ENCODE measurements at places on chromosomes 12 and 14.
A peak's percentile ranks its signal among the peaks of the same experiment; 100 is the strongest.

DNA sequence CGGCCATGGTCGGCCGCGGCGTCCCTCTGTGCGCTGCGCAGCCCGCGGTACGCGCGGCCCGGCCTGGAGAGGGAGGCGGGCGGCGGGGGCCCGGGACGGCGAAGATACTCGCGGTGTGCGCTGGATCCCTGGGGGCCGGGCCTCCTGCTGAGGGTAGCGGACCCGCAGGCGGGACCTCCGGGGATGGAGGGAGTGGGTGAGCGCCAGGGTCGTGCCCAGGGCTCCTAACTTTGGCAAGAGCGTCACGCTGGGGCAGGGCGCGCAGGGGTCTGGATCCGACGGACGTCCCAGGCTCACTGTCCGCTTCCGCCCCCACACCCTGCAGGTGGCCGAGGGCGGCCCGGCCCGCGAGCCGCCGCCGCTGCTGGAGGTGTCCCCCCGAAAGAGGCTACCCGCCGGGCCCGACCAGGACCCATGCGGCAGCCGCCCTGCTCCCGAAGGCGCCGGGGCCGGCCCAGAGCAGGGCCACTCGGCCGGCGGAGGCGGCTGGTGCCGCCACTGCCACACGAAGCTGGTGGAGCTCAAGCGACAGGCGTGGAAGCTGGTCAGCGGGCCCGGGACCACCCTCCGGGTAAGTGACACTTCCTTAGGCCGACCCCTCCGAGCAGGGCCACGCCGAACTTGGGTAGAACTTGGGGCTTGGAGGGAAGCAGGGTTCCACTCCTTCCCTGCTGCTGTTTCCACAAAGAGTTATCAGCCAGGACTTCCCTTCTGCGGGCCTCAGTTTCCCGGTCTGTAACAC, 502 bp downstream of the KIF26A start:
- DNase-seq = no peak

- DNase-seq = peak; percentile 18
Measured at GRCh38 chr14:54737132-54737711, 165.4 kb downstream of the GCH1 start.

GRCh38 chr12:52522346-52523011, 2.3 kb upstream of the KRT5 start:
- peak; percentile 98 for DNase-seq

DNA sequence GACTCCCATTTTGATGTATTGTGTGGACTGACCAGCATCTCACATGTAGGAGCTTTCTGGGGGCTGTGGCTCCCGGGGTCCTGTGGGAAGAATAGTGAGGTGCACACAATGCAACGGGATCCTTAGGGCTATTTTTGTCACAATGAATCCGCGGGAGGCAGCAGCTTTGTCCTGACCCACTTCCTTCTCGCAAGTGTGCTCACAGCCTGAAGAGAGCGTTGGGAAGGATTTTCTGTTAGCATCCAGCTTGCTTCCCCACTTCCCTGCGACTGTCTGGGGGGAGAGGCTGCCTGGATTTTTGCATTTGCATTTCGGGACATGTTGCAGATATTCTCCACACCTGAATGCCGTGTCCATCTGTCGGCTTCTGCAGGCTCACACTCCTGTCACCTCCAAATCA, 31.9 kb downstream of the FZD10 start:
- DNase-seq = no peak

- DNase-seq = peak; percentile 14
Measured at GRCh38 chr14:49464885-49465284, 121.3 kb downstream of the RPS29 start.

GRCh38 chr12:65603438-65604351, 220.6 kb upstream of the HMGA2 start:
- peak; percentile 91 for DNase-seq

- no peak for DNase-seq
Measured at GRCh38 chr14:61174441-61174891, 106.7 kb downstream of the TMEM30B start.

DNA sequence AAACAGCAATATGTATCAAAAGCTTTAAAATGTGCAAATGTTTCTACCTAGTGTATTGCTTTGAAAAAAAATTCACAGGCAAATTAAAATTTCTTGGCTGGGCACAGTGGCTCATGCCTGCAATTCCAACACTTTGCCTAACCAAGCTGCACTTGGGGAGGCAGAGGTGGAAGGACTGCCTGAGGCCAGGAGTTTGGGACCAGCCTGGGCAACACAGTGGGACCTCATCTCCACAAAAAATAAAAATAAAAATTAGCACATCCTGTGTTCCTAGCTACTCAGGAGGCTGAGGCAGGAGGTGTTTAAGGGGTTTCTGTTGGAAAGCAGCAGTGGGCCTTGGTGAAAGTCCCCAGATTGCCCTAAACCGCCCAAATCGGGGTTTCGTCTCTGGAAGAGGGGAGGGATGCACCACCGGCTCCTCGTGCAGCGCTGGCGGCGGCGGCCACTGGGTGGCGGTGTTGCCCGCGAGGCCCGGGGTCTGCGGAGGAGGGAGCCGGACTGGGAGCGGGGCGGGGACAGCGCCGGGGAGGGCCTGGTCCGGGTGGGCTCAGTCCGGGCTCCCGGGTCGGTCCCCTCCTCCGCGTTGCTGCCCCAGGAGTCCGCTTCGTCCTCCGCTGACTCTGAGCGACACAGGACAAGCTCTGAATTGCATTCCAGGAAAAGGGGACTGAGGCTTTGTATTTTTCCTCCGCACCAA, 265.6 kb downstream of the AACS start:
- peak; percentile 51 for DNase-seq

DNA sequence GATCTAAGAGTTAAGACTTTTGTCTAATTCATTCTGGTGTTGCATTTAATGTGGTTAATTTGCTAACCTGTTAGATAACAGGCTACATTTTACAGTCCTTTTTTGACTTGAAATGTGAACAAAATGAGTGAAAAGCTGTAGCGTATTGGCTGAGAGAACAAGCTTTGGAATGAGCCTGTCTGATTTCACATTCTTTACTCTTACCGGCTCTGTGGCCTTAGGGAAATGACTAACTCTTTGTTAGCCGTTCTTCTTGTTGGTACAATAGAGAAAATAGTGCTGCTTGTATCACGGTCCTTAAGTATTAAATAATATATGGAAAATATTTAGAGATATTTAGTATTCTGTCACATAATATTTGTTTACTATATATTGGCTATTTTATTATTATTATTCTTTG, 1.9 kb downstream of the MNAT1 start:
- DNase-seq = peak; percentile 62

DNA sequence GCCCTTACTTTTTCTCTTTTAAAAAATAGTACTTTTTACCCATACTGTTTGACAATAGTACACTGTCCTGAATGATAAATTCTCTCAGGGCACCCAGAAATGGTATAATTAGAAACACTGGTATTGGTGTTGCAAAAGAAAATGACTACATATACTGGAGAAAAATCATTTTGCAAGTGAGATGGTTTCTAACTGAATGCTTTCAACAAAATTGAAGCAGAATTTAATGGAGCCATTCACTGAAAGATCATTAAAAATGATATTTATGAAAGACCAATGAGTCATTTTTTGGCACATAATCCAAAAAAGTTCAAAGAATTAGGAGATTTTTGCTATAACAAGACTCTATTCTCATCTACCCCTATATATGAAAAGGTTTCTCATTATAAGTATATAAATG, 68.8 kb downstream of the TMTC1 start:
- DNase-seq = no peak

DNA sequence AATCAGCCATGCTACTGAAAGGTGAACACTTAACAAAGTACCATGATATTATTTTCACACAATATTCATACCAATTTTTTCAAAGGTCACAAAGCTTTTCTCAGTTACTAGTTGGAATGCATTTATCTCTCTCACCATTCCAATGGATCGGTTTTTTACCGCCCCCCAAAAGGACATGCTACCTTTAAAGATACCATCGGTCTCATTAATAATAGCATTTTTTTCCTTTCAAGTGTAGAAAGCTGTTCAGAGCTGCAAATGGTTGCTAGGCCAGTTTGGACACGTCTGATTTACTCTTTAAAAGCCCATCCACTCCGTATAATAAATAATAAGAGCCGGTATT, 34.9 kb upstream of the STON2 start:
- no peak for DNase-seq

GRCh38 chr12:59934486-59934885, 338.7 kb downstream of the SLC16A7 start:
- no peak for DNase-seq

- no peak for DNase-seq
Measured at GRCh38 chr12:118330421-118331018, 42.2 kb downstream of the TAOK3 start.
